ENCODE measurements at places on chromosomes 6 and 20.
A peak's percentile ranks its signal among the peaks of the same experiment; 100 is the strongest.

- no peak for DNase-seq
These were observed 178.6 kb downstream of the PDE7B start for GRCh38 chr6:136030131-136030530.

GRCh38 chr6:44000164-44000842, 126.9 kb downstream of the MRPL14 start:
- no peak for DNase-seq

DNA sequence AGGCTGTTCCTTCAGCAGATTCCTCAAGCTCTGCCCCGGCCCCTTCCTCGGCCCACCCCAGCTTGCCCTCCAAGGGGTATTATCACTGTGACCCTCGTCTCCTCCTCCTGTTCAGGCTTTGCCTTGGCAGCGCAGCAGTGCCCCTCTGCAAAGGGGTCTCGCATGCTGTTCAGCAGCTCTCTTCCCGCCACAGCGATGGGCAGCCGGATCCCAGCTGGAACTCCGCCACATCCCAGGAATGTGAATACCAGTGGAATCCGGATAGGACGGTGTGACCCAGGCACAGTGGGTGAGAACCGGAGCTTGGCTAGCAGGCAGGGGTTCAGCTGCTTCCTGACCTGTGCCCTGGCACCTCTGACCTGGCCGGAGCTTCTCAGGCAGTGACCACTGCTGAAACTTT, 52.9 kb downstream of the RNASET2 start:
- DNase-seq: no peak

- DNase-seq: no peak
These were observed 115.6 kb downstream of the TCP11 start for GRCh38 chr6:35025232-35026188.

- no peak for DNase-seq
These were observed 446.3 kb downstream of the PREX1 start for GRCh38 chr20:48381353-48382120.

GRCh38 chr6:95548188-95548786, 29.0 kb upstream of the MANEA start:
- DNase-seq: no peak

DNA sequence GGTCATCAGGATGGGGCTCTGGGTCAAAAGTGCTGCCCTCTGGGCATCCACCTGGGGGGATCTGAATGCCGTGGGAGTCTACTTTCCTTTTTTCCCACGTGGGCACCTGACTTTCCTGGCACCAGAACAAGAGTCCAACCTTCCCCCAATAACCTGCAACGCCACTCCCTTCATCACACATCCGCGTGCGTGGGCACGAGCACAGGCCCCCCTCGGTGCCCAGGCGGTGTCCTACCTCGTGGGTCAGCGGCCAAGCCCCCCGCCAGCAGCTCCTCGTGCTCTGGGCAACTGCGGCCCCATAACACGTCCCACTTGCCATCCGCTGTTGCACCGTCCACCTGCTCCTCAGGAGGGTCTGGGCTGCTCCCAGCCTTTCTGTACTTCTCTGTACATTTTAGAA, 87.0 kb downstream of the YTHDF1 start:
- DNase-seq: no peak

DNA sequence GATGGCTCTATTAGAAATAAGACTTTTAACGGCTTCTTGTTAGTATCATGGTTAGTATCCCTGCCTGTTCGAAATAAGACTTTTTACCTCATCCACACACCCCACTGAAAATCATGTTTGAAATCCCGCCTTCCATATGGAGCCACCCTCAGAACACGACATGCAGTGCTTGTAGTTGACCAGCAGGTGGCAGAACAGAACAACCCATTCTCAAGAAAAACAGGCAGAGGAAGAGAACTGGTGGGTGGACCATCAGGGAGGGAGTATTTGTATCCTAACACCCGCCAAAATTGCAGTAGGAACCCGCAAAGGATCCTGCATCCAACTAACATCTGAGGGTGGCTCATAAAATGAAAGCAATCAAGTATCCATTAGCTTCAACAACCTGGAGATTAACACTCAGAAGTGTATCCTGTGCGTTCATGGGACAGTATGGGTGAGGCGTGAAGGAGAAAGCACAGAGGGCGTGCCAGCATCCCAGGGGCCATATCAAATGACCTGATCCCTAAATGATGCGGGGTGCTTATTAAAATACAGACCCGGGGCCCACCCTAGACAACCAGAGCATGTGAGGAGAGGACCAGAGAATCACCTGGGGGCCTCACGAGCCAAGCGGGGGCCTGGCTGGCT, 89.6 kb upstream of the NHSL1 start:
- DNase-seq: peak; percentile 79

- no peak for DNase-seq
These were observed 14.7 kb downstream of the SNRPB start for GRCh38 chr20:2455771-2456497.

- DNase-seq: no peak
These were observed 56.7 kb upstream of the TNFRSF21 start for GRCh38 chr6:47366335-47366890.

- DNase-seq: no peak
These were observed 26.4 kb upstream of the MROH8 start for GRCh38 chr20:37205794-37206193.

DNA sequence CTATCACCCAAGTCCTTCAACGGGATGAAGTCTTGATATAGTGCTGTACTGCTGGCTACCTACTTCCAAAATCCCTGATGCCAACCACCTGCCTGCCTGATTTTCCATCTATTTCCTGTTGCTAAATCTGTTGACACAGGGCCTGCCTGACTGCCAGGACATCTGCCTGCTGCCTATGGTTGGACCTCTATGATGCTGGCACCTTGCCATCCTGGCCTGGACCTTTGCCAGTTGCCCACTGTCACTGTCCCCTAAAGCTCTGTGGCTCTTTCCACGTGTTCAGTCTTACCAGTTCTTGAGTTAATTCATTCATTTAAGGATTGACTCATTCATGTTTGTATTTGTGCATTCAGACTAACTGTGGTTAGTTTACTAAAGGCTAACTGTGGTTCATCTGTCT, 9.2 kb upstream of the RGS17 start:
- DNase-seq: no peak

DNA sequence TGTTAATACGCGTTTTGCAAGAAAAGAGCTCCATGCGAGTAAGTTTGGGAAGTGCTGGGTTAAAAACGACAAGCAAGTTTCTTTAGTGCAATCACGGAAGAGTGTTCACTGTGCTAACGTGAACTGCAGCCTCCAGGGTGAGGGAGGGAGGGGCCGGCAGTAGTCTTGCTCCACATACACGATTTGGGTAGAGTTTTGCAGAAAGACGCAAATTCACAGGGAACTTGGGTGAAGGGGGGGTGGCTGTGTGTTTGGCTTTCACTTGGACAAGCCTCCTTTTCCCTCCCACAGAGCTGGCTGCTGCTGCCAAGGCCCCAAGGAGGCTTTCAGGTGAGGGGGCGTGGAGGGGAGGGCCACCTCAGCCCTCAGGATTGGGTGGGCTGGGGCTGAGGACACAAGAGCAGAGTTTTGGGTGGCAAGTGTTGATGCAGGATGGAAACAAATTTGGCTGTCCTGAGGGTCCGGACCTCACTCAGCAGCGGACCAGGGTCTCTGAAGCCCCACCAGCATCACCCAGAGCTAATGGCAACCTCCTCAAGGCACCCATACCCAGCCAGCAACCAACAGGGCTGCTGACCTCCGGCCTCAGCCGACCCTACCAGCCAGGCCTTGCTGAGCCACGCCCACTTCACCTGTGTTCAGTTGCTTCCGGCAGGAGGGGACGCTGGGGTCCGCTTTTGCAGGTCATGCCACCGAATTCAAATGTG, 204.5 kb downstream of the ERMARD start:
- no peak for DNase-seq

DNA sequence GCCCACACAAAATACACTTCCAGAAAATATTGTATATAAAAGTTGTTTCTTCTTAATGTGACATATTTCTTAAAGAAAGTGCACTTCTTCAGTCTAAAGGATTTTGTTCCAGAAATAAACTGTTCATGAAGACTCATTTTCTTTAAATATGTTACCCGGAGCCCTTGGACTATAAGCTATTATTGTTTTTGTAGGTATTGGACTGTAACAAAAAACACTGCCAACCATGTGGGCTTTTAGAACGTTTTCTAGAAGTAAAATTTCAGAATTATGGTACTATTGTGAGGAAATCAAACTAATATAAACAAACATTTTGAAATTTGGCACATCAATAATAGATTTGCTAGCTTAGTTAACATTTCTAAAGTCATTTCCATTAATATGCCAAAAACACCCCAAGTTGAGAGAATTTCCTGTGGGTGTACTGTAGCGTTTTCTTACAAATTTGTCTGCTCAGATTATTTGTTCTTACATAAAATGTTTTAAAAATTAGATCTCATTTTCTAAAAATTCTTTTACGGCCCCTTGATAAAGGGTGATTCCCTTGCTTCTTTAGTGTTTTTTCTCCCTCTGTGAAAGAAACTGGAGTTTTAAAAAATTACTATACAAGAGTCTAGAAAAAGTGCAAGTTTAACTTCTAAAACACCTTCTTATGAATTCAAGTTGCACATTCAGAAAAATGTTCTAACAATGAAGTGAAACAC, 3.4 kb downstream of the NKX2-4 start:
- DNase-seq: no peak

- DNase-seq: peak; percentile 49
These were observed 1.9 kb upstream of the BMP2 start for GRCh38 chr20:6765469-6766058.
